ENCODE measurements at places on chromosomes 2 and 18.

DNA sequence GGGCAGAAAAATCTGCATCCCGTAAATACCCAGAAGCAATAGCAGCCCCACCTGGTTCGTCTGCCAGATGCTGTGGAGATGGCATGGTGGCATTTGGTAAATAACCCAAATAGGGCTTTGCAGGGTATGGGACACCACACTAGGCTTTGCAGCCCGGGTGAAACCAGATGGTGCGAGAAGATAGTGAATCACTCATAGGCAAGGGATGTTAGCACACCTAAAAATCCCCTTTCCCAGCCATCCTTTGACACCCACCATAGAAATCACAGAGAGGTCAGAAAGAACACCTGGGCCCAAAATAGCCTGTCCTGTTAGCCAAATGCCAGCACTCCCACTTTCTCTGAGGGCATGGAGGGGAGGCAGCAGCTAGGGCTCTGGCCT lies 47.6 kb downstream of the BCL11A start:
- no peak for DNase-seq

DNA sequence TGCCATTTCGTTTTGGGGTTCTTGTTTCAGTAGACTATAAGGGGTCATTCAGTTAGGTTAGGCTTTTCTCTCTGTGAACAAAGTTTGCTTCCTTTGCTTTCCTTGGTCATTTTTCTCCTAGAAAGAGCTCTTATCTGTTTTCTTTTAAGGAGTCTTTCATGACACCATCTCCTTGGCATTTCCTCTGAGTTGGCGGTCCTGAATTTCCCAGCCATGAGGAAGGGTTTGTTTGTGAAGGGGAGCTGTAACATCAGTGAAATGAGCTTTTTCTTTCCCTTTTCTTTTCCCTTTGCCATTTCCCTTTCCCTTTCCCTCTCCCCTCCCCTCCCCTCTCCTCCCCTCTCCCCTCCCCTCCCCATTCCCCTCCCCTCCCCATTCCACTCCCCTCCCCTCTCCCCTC lies 61.7 kb downstream of the MAP4K4 start:
- no peak for DNase-seq

GRCh38 chr2:230879271-230879882 lies 14.6 kb downstream of the ITM2C start:
- DNase-seq: no peak

DNA sequence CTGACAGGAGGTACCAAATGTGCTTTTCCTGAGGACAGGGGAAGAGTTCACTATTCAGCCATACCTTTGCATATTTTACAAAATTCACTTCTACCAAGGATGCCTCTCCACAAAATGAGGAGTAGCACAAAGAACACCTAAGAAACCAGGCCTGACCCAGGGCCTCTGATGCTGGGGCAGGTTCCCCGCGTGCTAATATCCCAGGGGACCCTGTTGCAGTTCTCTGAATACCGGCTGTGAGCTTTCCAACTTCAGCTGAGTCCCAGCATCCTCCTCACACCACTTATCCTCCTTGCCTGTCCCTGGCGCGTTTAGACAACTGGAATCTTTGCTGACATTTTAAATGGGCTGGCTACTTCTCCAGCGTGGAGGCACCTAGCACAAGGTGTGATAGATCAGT lies 142.3 kb downstream of the BCL2 start:
- no peak for DNase-seq

GRCh38 chr2:97808816-97809215 lies 95.4 kb downstream of the ZAP70 start:
- DNase-seq: no peak

GRCh38 chr2:202064171-202064880 lies 8.7 kb upstream of the KIAA2012 start:
- DNase-seq: no peak
